ENCODE measurements at places on chromosomes 3 and 15.

DNA sequence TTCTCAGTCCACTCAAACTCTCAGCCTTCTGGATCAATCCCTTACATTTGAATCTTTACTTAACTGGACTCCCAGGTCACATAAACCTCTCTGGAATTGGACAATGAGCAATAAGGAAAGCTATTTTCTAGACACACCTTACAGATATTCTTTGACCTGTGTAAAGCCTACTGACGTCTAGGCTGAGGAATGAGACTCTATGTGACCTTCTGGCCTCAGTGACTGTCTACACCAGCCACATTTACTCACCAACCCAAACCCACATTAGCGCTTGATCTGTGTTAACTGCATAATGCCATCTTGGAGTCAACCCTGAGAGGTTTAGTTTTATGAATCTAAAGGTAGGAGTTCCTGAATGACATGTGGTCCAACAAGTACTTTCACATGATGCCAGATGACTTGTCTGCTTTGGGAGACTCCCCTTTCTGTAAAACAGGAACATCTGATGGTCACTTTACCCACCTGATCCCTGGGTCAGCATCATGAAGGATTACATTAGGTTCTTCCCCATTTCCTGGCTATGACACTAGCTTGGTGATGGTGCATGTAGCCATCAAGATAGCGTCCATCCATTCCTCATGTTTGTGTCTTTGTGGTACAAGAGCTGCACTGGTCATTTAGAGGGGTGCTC, 11.4 kb upstream of the COMMD2 start:
- DNase-seq = no peak

DNA sequence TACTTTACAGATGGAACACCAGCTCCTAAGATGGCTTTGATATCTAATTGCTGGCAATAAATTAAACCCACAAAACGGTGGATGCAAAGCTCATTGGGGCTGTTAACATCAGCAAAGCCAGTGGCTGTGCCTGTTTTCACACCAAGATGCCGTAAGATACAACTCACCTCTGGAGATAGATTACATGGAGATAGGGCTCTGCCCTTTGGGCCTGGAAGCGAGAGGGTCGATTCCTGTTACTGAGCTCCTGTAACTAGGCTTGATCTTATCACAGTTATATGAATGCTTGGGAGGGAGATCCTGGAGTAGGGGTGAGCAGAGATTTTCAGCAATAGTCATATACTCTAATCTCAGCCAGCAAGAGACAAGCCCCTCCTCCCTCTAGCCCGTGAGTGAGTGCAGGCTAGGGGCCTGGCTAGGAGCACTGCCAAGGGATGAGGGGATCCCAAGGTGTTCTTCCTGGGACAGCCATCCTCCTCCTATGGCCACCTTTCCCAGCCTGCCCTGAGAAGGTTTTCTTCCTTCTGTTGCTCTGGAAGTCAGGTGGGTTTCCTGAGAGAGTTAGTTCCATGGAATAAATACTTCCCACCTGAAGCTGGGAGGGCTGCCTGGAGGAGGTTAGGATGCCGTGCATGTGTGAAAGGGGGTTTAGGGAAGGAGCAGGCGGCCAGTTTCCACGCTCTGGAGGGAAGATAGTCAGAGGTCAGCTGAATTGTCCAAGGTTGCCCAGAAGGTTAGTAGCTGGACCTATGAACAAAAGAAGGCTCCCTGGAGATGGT, 18.1 kb upstream of the DOCK3 start:
- DNase-seq = no peak

- DNase-seq = no peak
These were observed 498.4 kb upstream of the UBE2E2 start for GRCh38 chr3:22704571-22705354.

- DNase-seq = peak; percentile 96
These were observed at the start of gene MITF for GRCh38 chr3:69739204-69740102. TSS of gene MITF (plus strand) at chr3:69739464. CDS start at chr3:69739598, 134 bp downstream.

- no peak for DNase-seq
These were observed 10.4 kb upstream of the FBXL22 start for GRCh38 chr15:63586790-63587189.
